H1 (cell line): ENCODE measurements at places on chromosomes 5 and 9.

- DNase-seq = peak; percentile 86
These were observed 163.9 kb downstream of the CEMIP2 start for GRCh38 chr9:71604197-71605063.

GRCh38 chr9:92476962-92477361, 5.3 kb downstream of the ASPN start:
- no peak for DNase-seq

GRCh38 chr5:149794487-149794971, 64.4 kb downstream of the PPARGC1B start:
- DNase-seq = no peak

DNA sequence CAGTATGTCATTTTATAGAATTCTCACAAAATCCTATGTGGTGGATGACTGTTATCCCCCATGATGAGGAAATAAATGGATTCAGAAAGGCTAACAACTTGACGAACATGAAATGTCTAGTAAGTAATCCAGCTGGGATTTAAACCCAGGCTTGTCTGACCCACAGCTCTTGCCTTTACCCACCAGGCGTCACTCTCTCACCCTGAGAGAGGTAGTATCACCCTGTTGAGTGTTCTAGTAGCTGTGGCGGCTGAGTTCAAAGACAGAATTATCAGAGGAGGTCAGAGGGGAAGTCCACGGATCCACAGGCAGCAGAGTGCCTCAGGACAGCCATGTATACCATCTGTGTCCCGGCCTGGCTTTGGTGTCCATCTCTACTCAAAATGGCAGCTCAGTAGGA, 113.8 kb downstream of the ZNF462 start:
- no peak for DNase-seq
